Caki2 (cell line): ENCODE measurements at places on chromosomes 6 and 20.

DNA sequence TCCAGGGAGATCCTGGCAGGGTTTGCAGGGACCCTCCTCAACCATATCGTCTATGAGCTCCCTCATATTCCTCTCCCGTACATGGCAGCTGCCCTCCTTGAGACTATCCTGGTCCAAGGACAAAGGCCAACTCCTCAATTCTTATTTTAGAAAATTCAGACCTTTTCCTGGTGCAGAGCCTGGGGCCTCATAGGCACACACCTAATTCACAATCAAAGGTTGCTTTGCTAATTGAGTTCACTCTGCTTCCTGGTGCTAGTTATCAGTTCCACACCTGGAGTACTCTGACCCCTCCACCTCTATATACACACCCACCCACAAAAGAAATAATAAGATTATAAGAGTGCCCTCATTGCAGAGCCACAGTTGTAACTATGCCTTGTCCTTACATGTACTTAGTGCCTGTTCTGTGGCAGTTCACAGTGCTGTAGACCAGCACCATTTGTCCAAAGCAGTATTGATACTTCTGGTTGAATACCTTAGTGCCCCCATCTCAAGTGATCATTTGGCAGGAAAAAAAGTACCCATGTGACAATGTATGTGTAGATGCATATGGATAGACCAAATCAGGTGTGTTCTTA lies 38.7 kb downstream of the GSS start:
- no peak for DNase-seq

DNA sequence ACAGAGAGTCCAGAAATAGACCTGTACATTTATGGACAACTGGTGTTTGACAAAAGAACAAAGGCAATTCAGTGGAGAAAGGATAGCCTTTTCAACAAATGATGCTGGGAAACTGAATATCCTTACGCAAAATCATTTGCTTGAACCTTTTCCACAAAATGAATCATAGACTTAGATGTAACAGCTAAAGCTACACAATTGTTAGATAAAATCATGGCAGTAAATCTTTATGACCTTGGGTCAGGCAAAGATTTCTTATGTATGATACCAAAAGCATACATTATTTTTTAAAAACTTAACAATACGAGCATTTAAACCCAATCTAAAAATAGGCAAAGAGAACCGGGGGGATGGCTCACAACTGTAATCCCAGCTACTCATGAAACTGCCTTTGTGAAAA lies 73.5 kb upstream of the DST start:
- DNase-seq: no peak

DNA sequence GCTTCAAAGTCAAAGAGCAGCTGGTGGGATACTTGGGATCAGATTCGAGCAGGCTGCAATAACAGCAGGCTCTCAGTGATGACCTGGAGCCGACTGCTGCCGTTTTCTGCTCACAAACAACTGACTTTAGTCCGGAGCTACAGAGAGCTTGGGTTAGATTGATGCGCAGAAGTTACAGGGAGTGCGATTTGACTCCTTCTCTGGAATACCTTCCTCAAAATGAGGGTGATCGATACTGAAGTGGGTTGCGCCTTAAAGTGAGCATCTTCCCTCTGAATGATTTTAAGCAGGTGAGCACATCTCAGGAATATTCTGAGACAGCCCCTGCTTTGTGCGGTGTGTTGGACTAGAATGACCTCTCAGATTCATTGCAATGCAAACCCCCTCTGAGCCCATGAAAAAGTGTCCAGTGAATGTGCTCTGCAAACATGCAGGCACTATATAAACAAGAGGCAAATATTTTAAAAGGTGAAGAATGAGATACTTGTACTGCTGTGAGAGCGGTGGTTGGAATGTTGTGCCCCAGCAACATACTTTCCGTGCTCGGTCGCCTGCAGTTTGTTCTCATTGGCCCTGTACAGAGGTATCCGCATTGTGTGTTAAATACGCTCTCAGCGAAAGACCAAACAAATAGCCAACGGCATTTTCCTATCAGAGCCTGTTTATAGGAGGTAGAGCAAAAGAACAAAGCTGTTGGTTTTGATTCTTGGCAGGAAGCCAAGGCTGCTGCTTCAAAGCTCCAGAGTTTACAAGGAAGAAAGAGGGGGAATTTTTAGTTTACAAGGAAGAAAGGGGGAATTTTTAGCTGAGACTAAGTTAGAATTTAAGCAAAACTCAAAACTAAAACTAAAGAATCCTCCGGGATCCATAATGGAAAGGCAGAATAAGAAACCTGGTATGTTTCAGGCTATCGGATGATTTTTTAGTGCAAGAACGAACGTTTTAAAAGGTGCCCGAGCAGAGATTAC lies 67.7 kb downstream of the PHACTR2 start:
- DNase-seq: peak; percentile 51

GRCh38 chr6:168219804-168220203 lies 99.8 kb downstream of the DACT2 start:
- no peak for DNase-seq

GRCh38 chr6:156992020-156992804 lies 215.0 kb downstream of the ARID1B start:
- no peak for DNase-seq

GRCh38 chr6:38801305-38801704 lies 86.2 kb downstream of the DNAH8 start:
- DNase-seq: no peak

DNA sequence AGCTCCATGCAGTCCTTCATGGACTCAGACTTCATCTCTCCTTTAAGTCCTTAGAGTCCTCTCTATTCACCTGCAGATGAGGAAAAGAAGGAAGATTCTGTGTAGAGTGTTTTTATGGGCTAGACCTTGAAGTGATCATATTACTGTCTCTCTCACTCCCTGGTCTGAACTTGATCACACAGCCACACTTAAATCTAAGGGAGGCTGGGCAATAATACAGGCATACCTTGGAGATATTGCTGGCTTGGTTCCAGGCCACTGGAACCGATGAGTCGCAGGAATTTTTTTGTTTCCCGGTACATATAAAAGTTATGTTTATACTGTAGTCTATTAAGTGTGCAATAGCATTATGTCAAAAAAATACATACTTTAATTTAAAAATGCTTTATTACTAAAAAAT lies 59.2 kb upstream of the FOXO3 start:
- peak; percentile 23 for DNase-seq

DNA sequence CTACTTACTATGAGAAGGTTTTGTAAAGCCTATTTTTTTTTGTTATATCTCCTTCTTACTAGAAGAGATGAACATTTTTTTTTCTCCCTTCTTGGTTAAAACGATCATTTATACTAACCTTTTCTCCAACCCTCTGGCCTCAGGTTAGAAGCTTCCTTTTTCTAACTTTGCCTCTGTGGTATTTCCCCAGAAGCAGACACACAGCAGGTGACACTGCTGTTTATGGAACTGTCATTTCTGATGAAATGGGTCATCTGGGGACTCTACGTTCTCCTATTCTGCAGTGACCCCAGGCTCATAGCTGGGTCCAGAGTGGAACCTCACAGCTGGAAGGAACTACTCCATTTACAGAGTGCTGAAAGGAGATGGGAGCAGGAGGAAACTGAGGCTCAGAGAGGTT lies 746.3 kb upstream of the CHD6 start:
- no peak for DNase-seq

GRCh38 chr20:3093861-3094361 lies 9.4 kb upstream of the AVP start:
- DNase-seq: no peak

DNA sequence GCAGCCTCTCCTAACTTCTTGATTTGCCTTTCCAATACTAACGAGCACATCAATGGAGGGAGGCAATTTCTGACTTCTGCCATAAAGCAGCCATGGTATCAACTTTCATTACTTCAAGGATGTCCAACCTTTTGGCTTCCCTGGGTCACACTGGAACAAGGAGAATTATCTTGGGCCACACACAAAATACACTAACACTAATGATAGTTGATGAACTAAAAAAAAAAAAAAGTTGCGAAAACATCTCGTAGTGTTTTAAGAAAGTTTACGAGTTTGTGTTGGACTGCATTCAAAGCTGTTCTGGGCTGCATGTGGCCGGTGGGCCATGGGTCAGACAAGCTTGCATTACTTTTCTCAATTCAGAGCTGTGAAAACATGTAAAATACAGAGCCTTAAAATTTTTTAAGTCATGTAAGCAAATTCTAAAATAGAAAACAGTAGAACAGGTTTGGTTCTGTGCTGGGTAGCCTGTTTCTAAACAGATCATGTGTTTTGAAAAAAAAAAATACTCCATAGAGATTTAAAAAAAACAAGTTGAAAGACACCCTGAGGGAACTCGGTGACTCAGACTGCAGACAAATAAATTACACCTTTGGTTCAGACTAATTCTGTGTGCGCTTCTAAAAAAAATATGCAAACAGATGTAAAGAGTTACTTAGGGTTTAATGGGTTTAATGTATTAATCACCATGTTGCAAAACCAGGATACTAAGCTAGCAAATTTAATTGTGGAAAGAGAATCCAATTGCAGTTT lies 43.6 kb upstream of the SLC22A23 start:
- peak; percentile 76 for DNase-seq

DNA sequence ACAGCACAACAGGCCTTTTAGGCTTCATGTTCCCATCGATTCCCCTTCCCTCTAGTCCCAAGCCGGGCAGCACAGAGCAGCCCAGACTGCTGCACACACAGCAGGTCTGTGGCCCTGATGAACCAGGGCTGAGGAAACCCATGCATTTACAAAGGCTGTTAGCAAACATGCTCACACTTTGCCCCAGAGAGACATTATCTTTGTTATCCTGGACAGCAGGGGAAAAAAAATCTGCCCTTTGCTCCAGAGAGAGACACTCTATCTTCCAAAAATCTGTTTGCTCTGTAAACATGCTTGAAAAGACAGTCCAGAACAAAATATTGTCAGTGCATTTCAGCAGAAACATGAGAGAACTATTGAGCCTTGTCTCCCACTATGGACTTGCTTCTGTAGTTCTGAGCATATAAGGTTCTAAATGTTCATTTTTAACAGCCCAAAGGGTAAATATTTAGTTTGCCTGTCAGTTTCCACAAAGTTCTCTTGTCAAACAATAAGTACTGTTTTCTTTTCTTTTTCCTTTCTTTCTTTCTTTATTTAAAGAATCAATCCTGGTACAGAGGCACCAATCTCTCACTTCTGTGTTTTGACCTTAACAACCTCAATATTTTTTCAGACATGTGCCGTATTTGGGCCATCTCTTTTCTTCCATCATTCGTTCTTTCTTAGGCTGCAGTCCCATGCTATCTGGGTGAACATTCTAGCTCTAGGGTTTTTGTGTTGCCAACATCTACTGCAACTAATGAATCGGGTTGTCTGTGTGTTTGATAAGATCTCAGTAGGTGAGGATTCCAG lies 468.0 kb downstream of the EPM2A start:
- DNase-seq: no peak

DNA sequence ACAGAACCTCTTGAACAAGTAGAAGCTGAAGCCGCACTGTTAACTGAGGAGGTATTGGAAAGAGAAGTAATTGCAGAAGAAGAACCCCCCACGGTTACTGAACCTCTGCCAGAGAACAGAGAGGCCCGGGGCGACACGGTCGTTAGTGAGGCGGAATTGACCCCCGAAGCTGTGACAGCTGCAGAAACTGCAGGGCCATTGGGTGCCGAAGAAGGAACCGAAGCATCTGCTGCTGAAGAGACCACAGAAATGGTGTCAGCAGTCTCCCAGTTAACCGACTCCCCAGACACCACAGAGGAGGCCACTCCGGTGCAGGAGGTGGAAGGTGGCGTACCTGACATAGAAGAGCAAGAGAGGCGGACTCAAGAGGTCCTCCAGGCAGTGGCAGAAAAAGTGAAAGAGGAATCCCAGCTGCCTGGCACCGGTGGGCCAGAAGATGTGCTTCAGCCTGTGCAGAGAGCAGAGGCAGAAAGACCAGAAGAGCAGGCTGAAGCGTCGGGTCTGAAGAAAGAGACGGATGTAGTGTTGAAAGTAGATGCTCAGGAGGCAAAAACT lies 40.1 kb downstream of the ZBTB2 start:
- no peak for DNase-seq

- DNase-seq: no peak
Measured at GRCh38 chr6:139316622-139317317, 25.0 kb upstream of the TXLNB start.

GRCh38 chr6:40755046-40755681 lies 168.0 kb upstream of the LRFN2 start:
- DNase-seq: no peak

DNA sequence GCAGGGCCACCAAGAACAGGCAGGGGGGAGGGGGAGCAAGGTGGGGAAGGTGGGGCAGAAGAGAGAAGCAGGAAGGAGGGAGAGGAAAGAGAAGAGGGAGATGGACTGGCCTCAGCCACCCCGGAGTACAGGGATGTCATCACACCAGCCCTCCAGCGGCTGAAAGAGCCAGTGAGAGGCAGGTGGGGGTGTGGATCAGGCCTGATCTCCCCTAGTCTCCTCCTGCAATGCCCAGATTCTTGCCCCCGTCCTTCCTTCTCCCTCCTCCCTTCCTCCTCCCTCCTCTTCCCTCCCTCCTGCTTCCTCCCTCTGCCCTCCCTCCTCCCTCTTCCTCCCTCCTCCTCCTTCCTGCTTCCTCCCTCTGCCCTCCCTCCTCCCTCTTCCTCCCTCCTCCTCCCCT lies 61.5 kb downstream of the YTHDF1 start:
- no peak for DNase-seq

- no peak for DNase-seq
Measured at GRCh38 chr20:62080249-62080990, 14.7 kb upstream of the TAF4 start.

DNA sequence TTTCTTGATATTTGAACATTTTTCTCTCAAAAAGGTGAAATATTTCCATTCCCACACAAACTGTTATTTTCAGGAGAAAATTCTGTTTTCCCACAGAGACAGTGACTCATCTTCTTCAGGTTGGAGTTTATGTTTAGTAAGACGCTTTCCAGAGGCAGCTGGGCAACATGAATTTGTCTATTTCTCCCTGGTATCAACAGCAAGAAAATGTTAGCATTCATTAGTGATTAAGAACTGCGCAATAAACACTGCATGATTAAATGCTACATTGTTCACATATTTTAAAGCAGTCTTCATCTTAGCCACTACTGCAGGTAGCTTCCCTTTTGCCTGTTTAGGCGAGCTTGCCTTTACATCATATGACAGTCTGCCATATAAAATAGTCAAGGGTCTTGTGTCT lies 295.7 kb downstream of the C6orf118 start:
- DNase-seq: no peak

DNA sequence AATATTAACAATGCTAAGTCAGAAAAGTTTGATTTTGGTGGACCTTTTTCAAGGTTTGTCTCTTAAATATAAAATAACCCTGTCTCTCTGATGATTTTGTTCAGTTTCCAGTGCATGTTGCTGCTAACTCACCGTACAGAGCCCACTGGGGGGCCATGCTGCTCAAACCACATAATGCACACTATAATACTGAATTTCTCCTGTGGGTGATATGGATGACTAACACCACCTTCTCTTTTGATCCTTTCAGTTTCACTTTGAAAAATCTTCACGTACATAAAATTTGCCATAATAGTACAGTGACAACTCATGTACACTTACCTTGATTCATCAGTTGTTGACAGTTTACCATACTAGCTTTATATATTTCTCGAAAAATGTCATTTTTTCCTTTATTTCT lies 506.6 kb upstream of the MAN1A1 start:
- no peak for DNase-seq

DNA sequence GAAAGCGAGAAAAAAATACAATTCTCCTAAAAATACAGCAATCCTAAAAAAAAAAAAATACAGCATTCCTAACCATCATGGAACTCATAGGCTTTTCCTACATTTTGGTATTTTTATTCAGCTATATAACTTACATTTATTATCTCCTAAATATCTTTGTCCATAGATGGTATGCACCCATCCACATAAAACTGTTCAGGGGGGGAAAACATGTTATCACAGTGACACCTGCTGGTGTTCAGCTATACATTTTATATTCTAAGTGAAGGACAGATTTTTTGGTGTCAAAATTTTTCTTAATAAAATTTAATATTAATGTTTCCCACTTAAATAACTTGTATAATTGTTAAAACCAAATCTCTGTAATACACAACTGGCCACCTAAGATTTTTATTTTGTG lies 58.0 kb downstream of the BLOC1S5 start:
- peak; percentile 21 for DNase-seq
